ENCODE measurements at places on chromosomes 5 and 9. TPM values are rescaled to one million over a fixed set of nuclear protein-coding genes. Genes with fewer than 3 reads are reported as not detected.

The NRARP gene
- 5.8 TPM for total RNA-seq

The GRIN1 gene
- total RNA-seq = 69.0 TPM

The C7 gene
- total RNA-seq = 3.9 TPM

The AIF1L gene
- 24.9 TPM for total RNA-seq
